ENCODE measurements at places on chromosomes 2 and 18.

GRCh38 chr2:213219816-213220215, 64.4 kb upstream of the SPAG16 start:
- DNase-seq, result no peak

- DNase-seq, result no peak
Observed at GRCh38 chr2:195596840-195597239, 60.2 kb upstream of the SLC39A10 start.

DNA sequence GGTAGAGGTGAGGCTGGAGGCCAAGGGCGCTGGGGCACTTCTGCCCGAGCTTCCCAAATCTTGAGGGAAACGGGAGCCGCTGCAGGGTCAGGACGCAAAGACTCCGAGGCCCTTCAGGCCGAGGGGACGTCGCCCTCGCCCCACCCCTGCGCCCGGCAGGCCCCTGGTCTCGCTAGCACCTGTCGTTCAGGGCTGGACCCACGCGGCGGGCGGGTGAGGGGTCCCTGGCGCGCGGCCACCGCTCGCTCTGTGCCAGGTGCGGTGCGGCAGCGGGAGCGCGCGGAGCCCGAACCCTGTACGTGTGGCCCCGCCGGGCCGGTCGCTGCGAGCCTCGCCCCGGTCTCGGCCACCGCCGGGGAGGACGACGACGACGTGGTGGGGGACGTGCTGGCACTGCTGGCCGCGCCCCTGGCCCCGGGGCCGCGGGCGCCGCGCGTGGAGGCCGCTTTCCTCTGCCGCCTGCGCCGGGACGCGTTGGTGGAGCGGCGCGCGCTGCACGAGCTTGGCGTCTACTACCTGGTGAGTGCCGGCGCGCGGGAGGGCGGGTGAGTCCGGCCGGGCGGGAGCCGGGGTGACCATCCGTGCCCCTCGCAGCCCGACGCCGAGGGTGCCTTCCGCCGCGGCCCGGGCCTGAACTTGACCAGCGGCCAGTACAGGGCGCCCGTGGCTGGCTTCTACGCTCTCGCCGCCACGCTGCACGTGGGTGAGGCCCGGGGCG, 4.9 kb downstream of the ERFE start:
- no peak for DNase-seq

- no peak for DNase-seq
Observed at GRCh38 chr2:3618367-3618766, 23.5 kb downstream of the COLEC11 start.

GRCh38 chr18:43705850-43706249, 428.6 kb upstream of the SYT4 start:
- DNase-seq, result no peak

GRCh38 chr2:174195253-174195652, 53.1 kb downstream of the OLA1 start:
- DNase-seq, result no peak

DNA sequence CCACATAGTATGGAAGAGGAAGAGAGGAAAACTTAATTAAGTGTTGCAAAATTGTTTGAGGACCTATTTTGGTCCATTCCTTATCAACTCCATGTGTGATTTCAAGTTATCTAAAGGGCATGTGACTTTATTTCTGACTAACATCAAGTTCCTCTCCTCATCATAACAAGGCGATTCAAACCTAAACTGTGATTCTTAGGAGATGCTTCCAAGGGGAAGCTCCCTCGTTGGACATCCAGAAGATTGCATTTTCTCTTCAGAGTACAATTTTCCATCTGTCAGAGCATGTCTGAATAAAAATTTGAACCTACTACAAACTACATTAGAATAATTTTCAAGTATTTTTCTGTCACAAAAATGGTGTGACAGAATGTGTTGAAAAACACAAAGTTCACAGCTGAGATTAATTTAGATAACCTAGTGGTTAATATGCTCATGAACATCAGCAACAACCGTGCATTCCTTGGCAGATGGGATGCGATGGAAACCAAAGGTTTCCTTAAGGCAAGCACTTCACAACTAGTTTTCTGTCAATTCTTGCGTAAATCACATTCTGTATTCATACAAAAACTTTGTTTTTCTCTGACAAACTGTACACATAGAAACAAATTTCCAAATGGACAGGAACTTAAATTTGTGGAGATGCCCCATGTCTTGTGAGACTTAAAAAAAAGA, 4.2 kb downstream of the SFT2D3 start:
- DNase-seq, result no peak

DNA sequence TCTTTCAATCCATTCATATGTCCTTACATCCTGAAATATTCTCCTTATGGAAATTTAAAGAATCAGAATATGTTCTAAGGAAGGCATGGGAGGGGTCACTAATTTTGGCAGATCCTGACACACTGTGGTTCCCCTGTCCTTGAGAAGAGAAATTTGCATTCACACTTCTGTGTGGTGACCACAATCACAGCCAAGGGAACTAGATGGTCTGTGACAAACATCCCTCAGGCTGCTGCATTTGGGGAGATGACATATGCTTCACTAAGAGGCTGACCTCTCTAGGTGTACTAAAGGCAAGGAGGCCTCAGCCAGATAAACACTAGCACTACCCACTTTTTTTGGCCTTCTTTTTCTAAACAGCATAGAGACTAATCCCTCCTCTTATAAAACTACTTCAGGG, 129.6 kb downstream of the MREG start:
- no peak for DNase-seq

GRCh38 chr2:180872255-180872654, 108.2 kb upstream of the UBE2E3 start:
- DNase-seq, result no peak

GRCh38 chr18:48519431-48520100, 19.3 kb upstream of the CTIF start:
- DNase-seq, result no peak

DNA sequence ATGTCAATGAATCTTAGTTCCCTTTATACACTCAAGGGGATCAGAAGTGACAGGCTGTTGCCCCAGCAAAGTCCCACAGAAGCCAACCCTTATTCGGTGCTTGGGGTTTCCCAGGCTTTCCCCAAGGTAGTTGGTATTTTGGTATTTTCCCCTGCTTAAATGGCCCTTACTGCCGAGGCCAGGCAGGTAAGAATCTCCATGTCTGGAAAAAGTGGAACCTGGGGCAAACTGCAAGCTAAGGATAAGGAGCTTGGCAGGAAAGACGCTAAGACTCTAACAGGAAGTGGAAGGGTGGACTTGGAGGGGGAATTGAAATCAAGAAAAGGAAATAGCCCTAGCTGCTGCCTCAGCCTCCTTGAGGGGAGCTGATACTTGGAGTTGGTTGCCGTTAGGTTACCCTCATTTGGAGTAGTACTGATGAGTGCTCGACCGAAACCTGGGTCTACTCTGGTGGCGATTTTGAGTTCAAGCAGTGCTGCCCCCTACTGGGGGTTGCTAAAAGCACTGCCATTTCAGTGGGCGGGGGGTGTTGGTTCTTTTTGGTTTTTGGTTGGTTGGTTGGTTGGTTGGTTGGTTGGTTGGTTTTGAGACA, 3.3 kb upstream of the GPBAR1 start:
- peak; percentile 41 for DNase-seq
